B cell (primary cell): ENCODE measurements at places on chromosomes 1 and 21. TPM values are rescaled to one million over a fixed set of nuclear protein-coding genes. Genes with fewer than 3 reads are reported as not detected.

DNA sequence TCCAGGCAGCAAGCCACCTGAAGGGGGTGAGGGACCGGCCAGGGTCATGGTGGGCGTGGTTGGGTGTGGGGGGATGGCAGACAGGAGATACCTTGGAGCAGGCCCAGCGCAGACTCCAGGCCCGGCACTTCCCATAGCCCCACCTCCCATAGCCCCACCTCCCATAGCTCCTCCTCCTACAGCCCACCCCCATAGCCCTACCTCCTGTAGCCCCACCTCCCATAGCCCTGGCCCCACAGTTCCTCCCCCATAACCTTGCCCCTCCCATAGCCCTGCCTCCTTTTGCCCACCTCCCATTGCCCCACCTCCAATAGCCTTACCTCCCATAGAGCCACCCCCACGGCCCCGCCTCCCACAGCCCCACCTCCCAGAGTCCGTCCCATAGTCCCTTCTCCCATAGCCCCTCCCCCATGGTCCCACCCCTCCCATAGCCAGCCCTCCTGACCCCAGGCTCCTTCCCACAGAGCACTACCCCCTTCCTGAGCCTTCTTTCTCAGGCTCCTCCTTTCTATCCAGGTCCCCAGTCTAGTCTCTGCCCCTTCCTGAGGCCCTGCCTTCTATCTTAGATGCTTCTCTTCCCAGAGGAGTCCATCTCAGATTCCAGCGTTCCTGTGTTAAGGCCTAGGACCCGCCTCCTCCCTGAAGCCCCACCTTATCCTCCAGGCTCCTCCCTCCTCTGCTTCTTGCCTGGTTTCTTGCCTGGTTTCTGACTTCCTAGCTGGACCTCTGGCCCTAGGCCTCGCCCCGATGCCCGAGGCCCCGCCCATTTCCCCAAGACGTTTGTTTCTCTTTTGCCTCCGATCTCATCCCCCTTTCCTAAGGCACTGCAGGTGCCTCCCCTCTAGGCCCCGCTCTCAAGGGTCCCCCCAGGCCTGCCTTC, 46.8 kb downstream of the PTPRU start:
- DNase-seq = no peak

GRCh38 chr1:93605026-93605568, 76.5 kb downstream of the BCAR3 start:
- no peak for DNase-seq

C4BPB gene
- 0.34 and 0.85 TPM in 2 replicates for polyA plus RNA-seq

GRCh38 chr1:226233293-226233692, 9.8 kb downstream of the MIXL1 start:
- DNase-seq = peak; percentile 50
